ENCODE measurements at places on chromosomes 13 and 19.
A peak's percentile ranks its signal among the peaks of the same experiment; 100 is the strongest.

DNA sequence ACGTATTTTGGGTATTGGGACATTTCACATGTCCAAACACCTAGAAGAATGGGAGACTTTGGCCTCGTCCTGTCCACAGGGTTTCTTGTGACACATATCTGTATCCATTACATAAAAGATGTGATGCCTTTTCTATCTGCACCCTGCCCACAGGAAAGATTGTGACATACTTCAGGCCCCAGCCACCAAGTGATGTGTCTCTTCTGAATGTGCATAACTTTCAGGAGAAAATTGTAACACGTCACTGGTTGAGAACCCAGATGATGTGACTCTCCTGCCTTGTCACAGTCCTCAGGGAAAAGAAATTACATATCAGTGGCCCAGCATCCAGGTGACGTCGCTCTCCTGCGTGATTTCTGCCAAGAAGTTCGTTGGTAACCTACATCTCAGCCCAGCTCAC is 21.0 kb upstream of the ZNF681 start:
- no peak for DNase-seq

DNA sequence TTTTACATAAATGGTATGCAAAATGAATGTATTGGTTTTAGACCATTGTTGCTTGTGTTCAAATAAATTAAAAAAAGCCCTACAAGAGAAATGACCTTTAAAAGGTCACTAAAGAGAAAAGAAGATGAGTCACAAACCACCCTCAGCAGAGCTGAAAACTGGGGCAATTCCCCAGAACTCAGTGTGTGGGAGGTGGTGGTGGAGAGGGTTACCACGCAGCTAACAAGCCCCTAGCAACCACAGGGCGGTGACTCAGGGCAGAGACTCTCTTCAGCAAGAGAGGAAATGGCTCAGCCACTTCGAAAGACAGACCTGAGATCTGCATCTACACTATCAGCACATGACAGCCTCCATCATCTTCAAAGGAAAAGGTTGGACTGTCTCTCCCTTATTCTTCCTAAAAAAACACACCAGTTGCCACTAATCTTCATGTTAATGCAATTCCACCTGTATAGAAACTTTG is 29.4 kb upstream of the NDFIP2 start:
- DNase-seq, result peak; percentile 67

DNA sequence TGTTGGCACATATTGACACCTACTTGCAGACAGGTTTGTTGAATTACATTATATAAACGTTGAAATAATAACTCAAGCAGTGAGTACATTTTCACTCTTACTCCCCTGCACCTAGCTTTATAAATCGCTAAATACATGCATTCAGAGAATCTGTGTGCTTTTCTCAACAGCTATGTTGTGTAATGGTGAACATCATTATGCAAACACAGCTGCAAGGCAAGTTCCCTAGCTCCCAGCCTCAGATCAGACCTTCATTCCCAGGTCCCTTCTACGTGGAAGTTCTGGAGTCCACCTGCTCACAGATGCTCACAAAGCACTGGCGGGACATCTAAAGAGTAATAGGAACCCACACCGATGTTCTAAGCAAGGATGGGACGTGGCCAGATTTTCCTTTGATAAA is 86.8 kb upstream of the PEG3 start:
- no peak for DNase-seq

DNA sequence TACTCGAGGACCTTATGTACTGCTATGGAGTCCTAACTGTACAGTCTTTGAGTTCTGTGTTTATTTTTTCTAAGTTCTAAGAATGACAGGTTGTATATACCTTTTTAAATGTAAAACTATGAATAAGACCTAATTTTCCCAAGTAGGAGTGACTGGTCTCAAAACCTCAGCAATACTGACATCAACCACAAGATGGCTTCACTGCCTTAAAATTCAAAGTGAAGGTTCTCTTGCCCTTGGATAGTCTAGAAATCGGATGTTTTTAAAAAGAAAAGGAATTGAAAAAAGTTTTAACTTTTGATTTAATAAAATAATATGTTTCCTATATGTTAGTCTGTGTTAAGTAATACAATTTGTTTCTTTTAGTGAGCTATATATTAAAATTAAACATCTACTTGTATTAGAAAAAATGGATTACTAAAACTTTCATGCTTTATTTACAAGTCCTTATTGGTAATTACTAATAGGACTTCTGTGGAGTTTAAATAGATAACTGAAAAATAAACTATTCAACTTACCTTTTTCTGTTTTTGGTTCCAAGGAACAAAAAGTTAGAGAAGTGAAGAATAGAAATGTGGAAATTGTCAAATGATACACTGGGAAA is 52.0 kb downstream of the TDRD3 start:
- DNase-seq, result no peak

- no peak for DNase-seq
These were observed 22.8 kb upstream of the SIGLEC11 start for GRCh38 chr19:49983645-49984229.

GRCh38 chr19:57053401-57053800 is 66.4 kb upstream of the USP29 start:
- DNase-seq, result no peak

DNA sequence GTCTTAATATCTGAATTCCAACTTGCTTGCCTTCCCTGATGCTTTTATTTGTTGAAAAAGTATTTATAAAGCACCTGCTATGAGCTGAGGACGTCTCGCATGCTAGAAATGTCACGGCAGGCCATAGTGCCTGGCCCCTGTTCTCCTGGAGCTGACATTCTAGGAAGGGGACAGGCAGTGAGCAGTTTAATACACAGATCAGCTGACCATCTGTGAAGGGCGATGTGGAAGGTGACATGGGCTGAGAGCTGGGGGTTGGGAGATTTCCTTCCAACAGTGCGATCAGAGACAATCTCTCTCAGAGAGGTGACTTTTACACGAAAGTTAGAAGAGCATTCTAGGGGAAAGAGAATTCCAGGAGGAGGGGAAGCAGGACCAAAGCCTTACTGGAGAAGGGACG is 153.2 kb downstream of the ZNF536 start:
- no peak for DNase-seq

DNA sequence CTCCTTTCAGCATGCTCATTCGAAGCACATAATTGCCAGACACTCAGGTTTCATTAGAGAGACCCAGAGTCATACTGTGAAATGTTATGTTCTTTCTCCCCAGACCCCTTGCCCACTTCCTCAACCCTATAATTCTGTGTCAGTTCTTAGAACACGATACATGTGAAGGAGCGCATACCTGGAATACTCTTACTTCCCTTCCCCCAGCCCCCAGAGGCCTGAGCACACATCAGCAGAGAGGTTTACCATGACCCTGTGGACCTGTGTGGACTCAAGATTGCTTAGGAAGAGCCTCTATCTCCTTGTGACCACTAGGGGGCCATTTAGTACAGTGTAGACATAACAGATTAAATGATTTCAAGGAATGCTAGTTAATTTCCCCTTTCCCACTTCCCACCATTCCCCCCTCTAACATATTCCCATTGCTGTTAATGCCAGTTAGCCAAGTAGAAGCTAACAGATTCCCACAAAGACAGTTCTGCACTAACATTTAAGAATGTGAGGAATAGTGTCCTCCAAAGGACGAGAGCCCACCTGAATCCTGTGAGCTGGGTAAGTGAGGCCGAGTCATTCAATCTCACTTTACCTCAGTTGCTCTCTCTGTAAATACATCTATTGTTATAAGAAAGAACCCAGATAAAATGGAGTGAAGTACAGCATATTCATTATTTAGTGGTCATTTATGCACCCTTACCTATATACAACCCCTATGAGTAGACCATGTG is 154.2 kb upstream of the MAB21L1 start:
- DNase-seq, result no peak

DNA sequence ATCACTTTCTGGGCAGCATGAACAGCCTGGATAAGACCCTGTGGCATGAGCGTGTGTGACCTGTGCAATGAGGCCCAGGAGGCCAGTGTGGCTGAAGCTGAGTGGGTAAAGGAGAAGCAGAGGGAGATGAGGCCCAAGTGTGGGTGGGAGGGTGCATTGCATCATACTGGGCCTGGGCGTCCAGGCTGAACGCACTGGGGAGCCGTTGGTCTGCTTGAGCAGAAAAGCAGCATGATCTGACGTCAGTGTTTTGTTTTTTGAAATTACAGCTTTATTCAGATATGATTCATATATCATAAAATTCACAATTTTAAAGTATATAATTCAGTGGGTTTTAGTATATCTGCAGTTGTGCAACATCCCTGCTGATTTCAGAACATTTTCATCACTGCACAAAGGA is 409.7 kb downstream of the HS6ST3 start:
- no peak for DNase-seq

DNA sequence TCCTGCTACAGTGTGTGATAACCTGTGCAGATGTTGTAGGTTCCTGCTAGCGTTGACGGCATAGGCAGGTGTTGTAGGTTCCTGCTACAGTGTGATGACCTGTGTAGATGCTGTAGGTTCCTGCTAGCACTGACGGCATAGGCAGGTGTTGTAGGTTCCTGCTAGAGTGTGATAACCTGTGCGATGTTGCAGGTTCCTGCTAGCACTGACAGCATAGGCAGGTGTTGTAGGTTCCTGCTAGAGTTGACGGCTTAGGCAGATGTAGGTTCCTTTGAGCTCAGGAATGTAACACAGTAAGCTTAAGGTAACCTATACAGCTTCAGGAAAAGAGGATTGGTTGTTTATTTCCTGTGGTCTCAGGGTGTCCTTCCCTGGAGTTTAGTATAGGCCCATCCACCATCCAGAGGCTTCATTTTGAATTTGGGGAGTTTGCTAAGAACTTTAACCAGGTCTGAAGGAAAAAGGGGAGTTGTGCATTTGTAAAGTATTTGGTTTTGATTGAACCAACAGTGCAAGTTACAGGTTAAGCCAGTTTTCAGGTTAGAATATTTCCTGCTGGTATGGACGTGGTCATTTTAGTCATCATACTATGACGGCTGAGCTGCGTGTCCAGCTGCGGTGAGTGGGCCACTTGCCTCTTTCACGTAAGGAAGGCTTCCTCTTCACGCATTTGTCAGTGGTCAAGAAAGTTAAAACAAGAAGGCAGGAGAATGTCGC is 53.8 kb downstream of the ATP11A start:
- no peak for DNase-seq

DNA sequence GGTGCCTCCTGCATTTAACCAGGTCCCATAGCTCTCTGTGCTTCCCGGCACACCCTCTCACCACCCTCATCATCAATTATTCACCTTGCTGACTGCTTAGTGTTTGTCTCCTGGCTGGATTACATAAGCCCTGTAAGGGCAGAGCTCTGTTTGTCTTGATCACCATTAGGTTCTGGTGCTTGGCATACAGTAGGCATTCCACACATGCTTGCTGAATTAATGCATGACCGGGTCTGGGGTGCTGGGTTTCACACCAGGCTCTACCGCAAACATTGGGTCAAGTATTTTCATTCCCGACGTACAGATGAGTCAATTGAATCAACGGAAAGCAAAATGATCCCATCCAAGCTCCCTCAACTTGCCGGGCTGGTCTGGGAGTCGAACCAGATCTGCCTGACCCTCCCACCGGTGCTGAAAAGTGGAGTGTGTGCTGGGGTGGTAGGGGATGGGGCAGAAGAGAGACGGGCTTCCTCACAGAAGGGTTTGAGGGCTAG is 28.5 kb downstream of the VAV1 start:
- no peak for DNase-seq

GRCh38 chr13:19591864-19592263 is 30.5 kb upstream of the TPTE2 start:
- DNase-seq, result no peak

DNA sequence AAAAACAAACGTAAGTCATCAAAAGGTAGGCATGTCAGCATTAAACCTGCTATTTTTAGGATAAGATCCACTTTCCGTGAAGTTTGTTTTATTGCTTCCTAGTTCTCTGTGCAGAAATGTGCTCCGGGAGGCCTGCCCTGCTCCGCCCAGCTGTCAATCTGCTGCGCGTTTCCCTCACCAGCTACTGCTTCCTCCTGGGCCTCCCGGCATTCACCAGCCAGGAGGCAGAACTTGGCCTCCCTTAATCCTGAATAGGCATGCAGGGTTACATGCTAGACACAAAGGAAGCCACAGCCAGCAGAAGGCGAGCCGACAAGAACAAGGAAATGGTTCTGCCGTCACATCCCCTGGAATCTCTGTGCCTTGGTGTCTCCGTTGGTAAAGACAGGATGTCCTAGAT is 386.2 kb downstream of the IRS2 start:
- no peak for DNase-seq

DNA sequence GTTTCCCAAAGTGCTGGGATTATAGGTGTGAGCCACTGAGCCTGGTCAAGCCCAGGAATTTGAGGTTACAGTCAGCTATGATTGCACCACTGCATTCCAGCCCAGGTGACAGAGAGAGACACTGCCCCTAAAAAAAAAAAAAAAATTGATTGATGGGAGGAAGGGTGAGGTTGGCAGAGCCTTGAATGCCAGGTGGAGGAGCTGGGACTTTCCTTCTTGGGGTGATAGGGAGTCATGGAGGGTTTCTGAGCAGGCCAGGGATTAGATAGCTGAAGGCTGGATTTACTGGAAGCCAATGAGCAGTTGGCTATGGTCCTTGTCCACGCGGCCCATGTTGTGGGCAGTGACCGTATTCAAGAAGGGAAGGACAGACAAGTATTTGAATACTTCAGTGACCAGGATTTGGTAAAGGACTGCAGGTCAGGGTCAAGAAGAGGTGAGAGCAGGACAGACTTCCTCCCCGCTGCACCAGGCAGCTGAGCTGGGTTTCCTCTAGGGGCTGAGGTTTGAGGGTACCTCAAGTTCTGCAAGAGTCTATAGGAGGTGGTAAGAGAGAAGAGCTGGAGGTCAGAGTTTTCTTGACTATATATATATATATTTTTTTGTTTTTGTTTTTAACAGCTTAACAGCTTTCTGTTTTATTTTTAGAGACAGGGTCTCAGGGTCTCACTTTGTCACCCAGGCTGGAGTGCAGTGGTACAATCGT is 6.9 kb upstream of the ICAM4 start:
- DNase-seq, result no peak

GRCh38 chr13:98526182-98526512 is 50.8 kb downstream of the STK24 start:
- no peak for DNase-seq

DNA sequence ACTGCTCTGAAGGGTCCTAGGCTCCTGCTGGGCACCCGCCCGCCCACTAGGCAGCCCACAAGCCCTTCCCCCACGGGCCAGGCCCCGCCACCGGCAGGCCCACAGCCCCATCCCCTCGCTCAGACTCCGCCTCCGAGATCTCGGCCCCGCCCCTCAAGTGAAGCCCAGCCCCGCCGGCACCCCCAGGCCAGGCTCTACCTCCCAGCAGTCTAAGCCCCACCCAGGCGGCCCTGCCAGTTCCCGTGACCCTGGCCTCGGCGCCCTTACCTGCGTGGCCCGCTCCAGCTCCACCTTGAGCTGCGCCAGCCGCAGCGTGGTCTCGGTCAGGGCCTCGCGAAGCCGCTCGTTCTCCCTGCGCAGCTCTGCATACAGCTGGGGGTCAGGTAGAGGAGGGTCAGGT is 16.3 kb downstream of the EPS8L1 start:
- DNase-seq, result no peak

GRCh38 chr13:112639521-112639920 is 50.3 kb upstream of the ATP11A start:
- DNase-seq, result no peak

DNA sequence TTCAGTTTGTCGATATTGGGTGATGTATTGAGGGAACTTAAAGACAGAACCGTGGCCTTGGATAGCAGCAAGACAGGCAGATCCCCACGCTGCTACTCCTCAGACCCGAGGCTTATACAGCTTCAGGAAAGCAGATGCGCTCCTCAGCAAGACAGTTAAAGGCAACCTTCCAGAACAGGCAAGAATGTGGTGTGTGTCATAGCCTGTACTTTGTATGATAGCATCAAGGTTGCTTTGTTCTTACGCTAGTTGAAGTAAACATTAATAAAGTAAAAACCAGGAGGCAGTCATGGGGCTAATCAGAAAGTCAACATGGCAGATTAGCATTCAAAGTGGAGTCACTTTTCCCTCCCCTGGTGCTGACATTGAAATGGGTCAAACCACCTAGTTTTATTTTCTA is 473.2 kb downstream of the DCT start:
- DNase-seq, result no peak

Measured in GOT3 (cell line).